NCI-H526 treated with DMSO at 0.1 percent for 48 hours (cell line): ENCODE measurements at places on chromosomes 16 and 17.

- no peak for DNase-seq
These were observed 75.0 kb downstream of the SPAG9 start for GRCh38 chr17:51045621-51046020.

- no peak for DNase-seq
These were observed 5.4 kb upstream of the SLC5A10 start for GRCh38 chr17:18946536-18946935.

GRCh38 chr17:80881306-80881705 is 110.3 kb upstream of the CHMP6 start:
- no peak for DNase-seq

- DNase-seq: no peak
These were observed 119.1 kb downstream of the KCNJ12 start for GRCh38 chr17:21495281-21495680.

DNA sequence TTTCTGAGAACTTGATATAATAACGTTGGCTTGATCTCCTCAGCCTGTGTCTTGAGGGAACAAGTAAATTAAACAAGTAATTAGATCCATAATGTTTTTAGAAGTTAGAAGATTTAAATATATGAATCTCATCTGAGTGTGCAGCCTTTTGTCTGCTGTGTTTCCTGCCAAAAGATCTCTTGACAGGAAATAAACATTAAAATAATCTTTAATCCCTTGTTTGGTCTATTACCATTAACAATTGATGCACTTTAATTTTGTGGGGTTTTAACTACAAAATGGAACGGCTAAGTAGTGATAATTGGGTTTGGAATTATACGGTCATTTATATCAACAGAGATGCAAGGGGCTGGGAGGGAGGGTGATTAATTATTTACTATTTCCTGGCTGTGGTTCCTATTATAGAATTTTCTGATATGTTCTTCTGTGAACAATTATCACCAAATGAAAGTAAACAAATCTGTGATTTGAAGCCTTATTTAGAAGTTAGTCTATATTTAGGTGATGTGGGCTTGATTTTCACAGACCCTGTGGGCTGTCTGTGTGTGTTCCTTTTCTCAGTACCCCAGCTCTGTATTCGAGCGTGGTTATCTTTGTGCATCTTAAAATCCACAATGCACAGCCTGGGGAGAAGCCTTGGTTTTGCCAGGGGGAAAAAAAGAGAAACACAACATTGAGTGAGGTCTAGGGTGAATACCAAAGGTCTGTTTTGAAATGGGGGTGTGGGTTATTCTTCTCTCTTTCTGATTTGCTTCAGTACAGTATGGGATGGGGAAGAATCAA is 556.1 kb downstream of the WWOX start:
- no peak for DNase-seq

DNA sequence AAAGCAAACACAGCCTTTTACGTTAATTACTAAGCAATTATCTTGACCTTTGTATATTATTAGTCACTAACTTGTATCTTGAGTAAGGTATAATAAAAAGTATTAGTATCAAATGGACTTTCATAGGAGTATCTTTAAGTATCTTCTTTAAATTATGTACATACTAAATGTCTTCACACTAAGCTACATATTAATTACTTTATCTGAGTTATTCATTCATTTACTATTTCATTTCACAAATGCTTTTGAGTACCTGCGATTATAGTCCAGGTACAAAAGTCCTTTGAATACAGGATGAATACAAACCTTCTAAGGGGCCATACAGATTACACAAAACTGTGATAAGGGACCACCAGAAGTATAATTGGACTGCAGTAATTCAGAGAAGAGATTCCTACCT is 33.1 kb upstream of the CDR2 start:
- DNase-seq: no peak
